ENCODE measurements at places on chromosomes 2 and 18.

DNA sequence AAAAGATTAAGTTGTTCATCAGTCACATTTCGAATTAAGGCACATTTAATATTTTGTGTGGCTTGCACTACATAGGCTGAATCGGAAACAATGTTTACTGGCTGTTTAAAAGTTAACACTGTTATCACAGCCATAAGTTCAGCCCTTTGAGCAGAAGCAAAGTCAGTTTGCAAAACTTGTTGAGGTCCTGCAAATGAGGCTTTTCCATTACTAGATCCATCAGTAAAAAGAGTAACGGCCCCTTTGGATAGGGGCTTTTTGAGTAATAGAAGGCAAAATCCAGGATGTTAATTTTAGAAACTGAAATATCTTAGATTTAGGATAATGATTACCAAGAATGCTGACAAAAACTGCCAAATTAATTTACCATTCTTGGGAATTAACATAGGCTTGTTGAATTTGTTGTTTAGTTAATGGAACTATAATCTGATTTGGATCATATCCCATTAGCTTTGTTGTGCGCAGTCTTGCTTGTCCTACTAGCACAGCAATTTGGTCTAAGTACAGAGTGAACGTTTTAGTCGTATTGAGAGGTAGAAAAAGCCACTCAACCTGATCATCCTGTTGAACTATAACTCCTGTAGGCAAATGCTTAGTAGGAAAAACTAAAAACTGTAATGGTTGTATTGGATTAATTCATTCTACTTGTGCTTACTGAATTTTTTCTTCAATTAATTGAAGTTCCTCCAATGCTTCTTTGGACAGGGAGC lies 13.9 kb upstream of the SUCLG1 start:
- DNase-seq: no peak

DNA sequence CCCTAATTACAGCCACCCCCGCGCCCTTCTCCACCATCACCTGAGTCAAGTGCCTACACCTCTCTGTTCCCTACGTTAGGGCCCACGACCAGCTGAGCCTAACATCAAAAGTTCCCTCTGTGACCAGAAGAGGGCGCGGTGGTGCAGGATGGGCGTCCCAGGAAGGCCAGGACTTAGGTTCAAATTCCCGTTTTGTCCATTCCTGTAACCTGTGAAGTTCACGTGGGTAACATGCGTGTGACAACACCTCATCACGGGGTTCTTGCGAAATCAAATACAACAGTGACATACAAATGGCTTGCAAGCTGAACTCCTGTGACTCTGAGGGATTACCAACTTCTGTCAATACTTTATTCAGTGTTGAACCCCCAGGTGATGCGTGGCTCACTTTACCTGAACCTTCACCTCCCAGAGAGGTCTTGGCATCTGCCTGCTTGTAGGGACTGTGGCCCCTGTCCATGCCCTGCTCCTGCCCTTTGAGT lies 207.9 kb downstream of the ARL4C start:
- no peak for DNase-seq

DNA sequence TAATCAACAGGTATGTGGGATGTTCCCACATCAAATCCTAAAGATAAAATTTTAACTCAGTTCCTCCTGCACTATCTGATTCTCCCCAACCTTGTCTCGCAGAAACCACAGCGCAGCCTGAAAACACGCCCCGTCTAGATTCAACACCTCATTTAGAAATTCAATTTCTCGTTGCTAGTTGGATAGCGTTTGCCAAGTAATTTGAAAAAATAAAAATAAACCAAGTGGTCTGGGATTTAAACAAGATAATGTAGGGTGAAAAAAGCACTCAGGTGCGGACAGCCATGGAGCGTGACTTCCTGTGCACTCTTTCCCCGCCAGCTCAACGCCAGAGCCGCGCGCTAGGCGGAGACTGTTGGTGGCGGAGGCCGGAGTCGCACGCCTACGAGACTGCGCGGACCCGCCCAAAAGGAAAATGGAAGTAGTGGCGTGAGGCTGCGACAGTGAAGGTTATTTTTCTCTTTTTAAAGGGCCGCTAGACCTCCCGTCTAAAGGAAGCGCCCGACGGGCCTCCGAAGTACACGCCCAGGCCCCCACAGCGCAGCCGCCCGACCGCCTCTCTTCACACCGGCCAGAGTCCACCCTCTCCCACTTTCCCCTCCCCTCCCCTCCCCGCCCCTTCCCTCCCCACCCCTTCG lies 615 bp upstream of the CCNT2 start:
- peak; percentile 91 for DNase-seq

DNA sequence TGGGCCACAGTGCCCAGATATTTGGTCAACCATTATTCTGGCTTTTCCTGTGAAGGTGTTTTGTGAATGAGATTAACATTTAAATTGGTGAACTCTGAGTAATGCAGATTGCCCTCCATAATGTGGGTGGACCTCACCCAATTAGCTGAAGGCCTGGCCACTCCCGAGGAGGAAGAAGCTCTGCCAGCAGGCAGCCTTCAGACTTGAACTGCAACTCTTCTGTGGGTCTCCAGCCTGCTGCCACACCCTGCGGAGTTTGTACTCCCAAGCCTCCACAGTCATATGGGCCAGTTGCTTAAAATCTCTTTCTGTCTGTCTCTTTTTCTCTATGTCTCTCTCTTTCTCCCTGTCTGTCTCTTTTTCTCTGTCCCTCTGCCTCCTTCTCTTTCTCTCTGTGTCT lies 262.7 kb downstream of the MYCN start:
- DNase-seq: no peak

All from foreskin melanocyte (primary cell).